ENCODE measurements at places on chromosomes 3 and 15.

DNA sequence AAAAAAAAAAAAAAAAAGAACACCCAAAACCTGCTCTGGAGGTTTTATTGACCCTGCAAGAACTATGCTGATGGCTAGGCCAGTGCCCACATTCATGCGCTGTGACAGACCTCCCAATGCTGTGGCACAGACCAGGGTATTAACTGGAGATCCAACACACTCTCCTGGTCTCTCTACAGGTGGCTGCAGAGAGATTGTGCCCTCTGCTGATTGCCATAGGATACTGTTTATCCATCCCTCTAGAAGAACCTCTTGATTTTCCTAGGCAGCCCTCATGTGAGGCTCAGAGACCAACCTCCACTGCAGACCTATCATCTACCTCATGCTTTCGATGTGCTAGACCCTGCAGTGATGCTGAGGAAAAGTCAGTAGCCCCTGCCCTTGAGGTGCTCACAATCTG is 125.5 kb upstream of the TRIM42 start:
- DNase-seq: no peak

DNA sequence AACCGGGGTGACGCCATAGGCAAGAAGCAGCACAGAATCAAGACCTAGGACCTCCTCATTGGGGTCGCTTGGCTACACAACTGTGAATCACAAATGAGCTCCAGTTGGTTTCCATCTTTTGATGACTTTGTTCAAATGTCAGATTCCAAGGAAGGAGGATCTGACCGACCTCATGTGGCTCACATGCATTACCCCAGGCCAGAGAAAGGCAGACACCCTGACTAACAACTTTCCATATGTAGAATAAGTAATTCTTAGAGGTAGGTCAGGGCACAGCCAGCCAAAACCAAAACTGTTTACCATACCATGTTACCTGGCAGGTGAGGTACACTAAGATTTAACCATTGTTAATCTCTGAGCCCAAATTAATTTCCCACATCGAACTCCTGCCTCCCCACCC is 96.5 kb downstream of the CCNL1 start:
- no peak for DNase-seq

GRCh38 chr3:67898916-67899315 is 244.5 kb upstream of the SUCLG2 start:
- DNase-seq: no peak

- peak; percentile 15 for DNase-seq
These were observed 29.3 kb upstream of the SACM1L start for GRCh38 chr3:45659661-45660566.

- DNase-seq: no peak
These were observed 30.3 kb downstream of the PPP1R2 start for GRCh38 chr3:195512798-195513345.

GRCh38 chr15:64527263-64527984 is 67.0 kb downstream of the ZNF609 start:
- DNase-seq: no peak

DNA sequence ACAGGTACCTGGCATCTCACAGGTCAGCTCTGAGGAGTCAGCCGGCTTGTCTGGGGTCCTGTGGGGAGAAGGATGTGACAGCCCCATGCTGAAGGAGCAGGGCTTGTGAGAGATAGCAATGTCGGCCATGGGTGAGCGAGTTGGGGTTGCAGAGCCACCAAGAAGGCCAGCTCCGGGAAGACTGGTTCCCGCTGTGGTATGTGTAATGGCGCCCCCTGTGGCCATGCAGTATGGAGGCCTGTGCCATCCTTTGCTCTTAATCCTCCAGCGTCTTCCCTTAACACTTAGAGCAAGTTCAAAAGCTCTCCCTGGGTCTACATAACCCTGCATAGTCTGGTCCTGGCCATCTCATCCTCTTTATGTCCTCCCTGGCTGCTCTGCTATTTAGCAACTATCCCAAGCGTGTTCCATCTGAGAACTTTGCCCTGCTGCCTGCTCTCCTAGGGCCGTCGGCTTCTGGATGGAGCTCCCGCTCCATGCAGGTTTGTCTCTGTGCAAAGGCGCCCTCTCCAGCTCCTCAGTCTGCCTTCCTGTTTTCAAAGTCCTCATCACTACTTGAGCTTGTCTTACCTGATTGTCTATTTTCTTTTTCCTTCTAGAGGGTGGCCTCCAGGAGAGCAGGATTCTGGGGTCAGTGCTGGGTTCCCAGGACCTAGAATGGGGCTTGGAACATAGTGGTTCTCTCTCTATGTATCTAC is 40.8 kb upstream of the IQCF6 start:
- no peak for DNase-seq

DNA sequence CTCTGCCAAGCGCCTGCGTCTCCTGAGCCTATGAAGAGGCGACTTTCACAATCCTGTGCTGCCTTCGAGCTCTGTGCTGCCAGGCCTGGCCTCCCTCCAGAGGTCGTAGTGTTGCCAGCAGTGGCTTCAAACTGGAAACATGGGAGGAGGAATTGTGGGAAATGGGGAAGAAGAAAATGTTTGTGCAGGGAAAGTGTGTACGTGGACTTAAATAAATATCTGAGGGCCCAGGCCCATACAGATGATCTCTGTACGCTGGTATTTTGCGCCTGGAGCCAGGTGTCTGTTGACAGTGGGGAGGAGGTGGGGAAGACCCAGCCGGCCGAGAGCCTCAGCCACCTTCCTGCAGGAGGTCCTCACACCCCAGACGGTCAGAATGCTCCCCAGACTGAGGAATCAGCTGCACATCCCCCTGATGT is 44.6 kb downstream of the ZBTB38 start:
- no peak for DNase-seq

GRCh38 chr3:52297242-52298148 is 9.9 kb downstream of the GLYCTK start:
- no peak for DNase-seq
